ENCODE measurements at places on chromosomes 7 and 10.

GRCh38 chr7:36659172-36659516 lies 65.2 kb downstream of the AOAH start:
- no peaks in the 10 kb centered on the region for H3K36me3 ChIP-seq
- no peaks in the 10 kb centered on the region for H3K4me1 ChIP-seq
- H3K27me3 ChIP-seq, result no peaks in the 10 kb centered on the region

DNA sequence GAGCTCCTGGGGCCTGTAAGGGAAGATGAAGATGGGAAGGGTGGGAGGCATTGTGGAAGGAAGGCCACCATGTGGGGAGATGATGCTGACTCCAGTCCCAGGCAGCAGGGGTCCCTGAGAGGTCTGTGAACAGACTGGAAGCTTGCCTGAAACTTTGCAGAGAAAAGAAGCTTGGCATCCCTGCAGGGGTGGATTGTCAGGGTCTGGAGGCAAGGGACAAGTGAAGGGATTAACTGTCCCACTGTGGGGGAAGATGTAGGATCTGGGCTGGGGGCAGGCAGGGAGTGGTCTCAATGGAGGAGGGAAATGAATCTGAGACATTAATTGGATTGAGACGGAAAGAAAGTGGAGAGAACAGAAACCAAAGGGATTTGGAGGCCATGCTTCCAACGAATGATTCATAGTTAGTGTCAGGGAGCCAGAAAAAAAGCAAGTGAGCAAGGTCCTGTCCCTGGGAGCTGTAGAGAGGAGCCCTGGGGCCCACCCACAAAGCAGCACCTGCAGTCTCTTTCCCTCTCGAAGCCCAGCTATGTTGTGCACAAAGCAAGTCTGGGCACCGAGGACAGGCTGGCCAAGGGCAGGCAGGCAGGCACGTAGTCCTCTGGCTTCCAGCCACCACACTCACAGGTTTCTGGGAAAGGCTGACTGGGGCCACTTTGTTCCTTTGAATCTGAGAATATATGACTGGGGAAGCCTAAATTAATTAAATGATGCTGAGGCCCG lies 4.7 kb upstream of the SLC18A3 start:
- H3K4me3 ChIP-seq, result no peak overlapping the region
- H3K27ac ChIP-seq, result no peak overlapping the region
- peaks cover 7% of the 10 kb centered on the region for H3K27me3 ChIP-seq
- H3K36me3 ChIP-seq, result no peaks in the 10 kb centered on the region
- no peaks in the 10 kb centered on the region for H3K4me1 ChIP-seq
- no peak for DNase-seq

GRCh38 chr10:9921544-9921943 lies 1096.1 kb upstream of the CELF2 start:
- DNase-seq, result no peak
- H3K27me3 ChIP-seq, result no peaks in the 10 kb centered on the region
- no peak overlapping the region for H3K4me3 ChIP-seq
- H3K27ac ChIP-seq, result no peak overlapping the region
- no peaks in the 10 kb centered on the region for H3K36me3 ChIP-seq

DNA sequence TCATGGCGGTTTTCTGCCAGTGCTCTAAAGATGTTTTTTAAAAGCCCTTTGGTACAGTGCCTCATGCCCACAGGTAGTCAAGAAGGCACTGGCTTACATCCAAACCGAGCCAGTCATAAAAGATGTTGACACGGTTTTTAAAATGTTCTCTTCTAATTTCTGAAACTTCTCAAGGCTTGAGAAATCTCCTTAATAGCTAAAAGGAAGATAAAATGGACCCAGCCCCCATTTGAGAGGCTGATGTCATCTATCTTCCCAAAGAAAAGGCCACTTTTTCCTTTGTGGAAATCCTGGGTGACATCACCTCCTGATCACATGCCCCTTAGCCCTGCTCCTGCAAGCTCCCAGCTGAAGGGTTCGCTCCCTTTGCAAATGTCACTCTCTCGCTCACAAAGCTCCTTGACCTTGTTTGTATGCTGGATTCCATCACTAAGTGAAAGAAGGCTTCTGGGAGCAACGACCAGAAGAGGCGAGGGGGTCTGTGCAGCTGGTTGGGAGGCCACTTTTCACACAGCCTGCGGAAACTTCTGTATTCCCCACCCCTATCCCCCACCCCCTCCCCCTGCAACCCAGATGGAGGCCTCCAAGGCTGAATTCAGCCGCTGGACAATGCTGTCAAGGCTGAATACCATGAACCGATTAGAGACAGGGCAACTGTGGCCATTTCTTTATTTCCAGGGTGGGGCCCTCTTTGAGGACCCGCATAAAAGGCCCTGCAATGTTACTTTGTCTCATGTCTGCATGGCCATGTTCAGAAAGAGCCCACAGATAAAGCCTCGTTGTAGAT lies 122.8 kb downstream of the CUBN start:
- H3K4me3 ChIP-seq, result no peak overlapping the region
- DNase-seq, result no peak
- H3K36me3 ChIP-seq, result no peaks in the 10 kb centered on the region
- H3K27me3 ChIP-seq, result no peaks in the 10 kb centered on the region
- H3K27ac ChIP-seq, result no peak overlapping the region
- H3K4me1 ChIP-seq, result no peaks in the 10 kb centered on the region

DNA sequence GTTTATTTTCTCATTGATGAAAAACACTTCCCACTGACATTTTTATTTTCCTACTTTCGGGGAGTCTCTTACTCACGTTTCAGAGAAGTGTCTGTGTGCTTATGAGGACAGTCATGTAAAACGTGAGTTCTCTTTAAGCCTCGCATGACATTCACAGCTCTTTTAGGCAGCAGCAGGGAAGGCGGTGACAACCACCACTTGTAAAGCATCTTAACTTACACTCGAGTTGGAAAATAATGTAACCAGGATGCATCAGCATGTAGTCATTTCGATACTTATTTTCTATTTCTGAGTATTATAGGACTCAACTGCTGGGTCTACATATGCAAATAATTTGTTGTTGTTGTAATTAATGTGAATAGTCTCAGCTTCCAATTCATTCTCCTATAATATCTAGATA lies 153.6 kb downstream of the SEMA3D start:
- H3K36me3 ChIP-seq, result no peaks in the 10 kb centered on the region
- H3K27me3 ChIP-seq, result no peaks in the 10 kb centered on the region
- H3K4me3 ChIP-seq, result no peak overlapping the region
- DNase-seq, result no peak
- no peak overlapping the region for H3K27ac ChIP-seq
- H3K4me1 ChIP-seq, result no peaks in the 10 kb centered on the region

DNA sequence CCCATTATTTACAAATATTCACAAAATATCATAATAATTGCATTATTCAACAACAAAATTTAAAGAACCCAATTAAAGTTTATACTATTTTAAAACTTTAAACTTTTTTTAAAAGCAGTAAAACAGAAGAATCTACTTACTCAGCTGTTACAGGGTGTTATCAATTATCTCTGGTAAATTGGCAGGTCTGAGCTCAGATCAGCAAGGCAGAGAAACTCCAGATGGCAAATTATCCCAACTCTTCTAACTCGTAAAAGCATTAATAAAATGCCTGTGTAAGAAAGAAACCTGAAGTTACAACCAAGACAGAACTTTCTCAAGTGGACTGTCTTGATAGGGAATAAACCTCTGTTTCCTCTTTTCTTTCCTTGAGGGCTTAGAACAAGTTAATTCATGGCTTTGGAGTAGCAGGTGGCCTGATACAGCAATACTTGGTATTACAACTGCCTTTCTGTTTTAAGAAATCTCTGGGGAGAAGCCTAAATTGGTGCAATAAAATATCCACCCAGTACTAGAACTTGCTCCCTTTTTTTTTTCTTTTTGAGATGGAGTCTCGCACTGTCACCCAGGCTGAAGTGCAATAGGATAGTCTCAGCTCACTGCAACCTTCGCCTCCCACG lies 275.3 kb upstream of the MKLN1 start:
- H3K27me3 ChIP-seq, result no peaks in the 10 kb centered on the region
- peaks cover 3% of the 10 kb centered on the region for H3K36me3 ChIP-seq
- no peak overlapping the region for H3K4me3 ChIP-seq
- H3K4me1 ChIP-seq, result 0 out of 2 replicates have a peak, but pooled peaks cover 3% of the 10 kb centered on the region
- no peak overlapping the region for H3K27ac ChIP-seq

DNA sequence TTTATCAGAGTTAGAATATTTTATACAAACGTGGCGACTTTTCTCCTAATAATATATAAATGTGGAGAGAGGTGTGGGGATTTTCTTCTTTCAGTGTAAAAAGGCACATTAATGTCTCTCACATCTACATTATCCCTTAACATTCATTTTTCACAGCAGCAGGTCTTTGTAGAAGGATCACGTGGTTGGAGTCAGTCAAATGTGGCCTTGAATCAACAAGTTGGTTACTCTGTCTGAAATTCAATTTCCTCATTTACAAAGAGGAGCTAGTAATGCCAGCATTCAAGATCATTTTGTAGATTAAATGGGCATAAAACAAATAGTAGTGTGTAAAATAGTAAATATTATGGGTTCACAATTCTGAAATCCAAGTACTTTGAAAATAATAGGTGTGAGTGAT lies 183.1 kb upstream of the SEMA3E start:
- no peaks in the 10 kb centered on the region for H3K36me3 ChIP-seq
- no peak for DNase-seq
- no peak overlapping the region for H3K4me3 ChIP-seq
- H3K27me3 ChIP-seq, result no peaks in the 10 kb centered on the region
- no peak overlapping the region for H3K27ac ChIP-seq

DNA sequence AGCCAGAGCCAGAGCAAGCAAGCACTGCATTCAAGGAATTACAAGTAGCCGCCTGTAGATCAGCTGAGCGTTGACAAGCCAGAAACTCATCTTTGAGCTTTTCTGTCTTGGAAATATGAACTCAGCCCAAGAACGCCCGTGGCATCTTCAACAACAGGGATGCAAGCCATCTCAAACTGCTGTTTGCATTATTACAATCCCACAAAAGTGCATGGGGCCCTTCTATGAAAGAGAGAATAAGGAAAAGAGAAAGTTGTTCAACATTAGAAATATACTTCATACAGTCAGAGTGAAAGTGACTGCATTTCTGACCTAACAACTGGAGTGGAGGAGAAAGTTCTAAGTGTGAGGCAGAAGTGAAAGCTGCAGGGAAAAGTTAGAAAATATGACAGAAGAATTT lies 6.5 kb downstream of the SGCE start:
- no peak for DNase-seq
- H3K27ac ChIP-seq, result no peak overlapping the region
- H3K27me3 ChIP-seq, result no peaks in the 10 kb centered on the region
- H3K4me1 ChIP-seq, result peaks cover 2% of the 10 kb centered on the region
- H3K36me3 ChIP-seq, result no peaks in the 10 kb centered on the region

DNA sequence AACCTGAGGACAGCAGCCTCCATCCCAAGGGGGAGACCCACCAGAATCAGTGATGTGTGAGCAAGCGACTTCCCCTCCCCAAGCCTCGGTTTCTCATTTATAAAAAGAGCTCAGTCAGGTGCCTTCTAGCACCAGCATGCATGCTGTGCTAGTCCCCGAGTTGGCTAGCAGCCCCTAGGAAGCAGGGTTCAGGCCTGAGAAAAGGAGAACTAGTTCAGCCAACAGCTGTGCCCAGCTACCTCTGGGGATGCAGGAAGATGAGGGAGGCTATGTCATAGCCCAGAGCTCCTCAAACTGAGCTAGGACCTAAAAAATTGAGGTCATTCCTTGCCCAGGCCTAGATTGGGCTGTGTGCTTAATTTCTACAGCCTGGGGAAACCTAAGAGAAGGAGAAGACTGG lies 13.7 kb downstream of the DRGX start:
- no peaks in the 10 kb centered on the region for H3K27me3 ChIP-seq
- no peaks in the 10 kb centered on the region for H3K36me3 ChIP-seq
- H3K27ac ChIP-seq, result no peak overlapping the region
- no peaks in the 10 kb centered on the region for H3K4me1 ChIP-seq
- no peak overlapping the region for H3K4me3 ChIP-seq
- DNase-seq, result no peak

- H3K4me3 ChIP-seq, result no peak overlapping the region
- H3K36me3 ChIP-seq, result no peaks in the 10 kb centered on the region
- no peaks in the 10 kb centered on the region for H3K27me3 ChIP-seq
- no peak for DNase-seq
Observed at GRCh38 chr7:99806839-99807478, 20.9 kb upstream of the CYP3A43 start.

GRCh38 chr10:80272793-80273522 lies 16.5 kb downstream of the MAT1A start:
- H3K4me3 ChIP-seq, result no peak overlapping the region
- no peak overlapping the region for H3K27ac ChIP-seq
- H3K4me1 ChIP-seq, result no peaks in the 10 kb centered on the region
- no peak for DNase-seq
- no peaks in the 10 kb centered on the region for H3K36me3 ChIP-seq

DNA sequence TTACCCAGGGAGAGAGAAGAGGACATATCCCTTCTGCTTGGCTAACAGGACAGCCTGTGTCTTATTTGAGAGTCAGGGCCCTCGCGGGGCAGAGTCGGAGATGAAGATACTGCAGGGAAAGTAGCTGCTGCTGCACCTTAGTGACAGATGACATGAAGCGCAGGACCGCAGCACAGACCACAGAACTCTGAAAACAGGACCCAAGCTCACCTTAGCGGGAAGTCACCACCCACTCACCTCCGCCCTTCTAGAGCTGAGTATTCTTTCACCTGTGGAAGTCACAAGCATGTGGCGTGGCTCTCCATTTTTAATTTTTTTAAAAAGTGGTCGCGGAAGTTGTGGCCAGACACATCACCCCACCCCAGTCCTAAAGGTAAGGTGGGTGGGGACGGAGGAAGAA lies 191.4 kb downstream of the FAM107B start:
- H3K4me1 ChIP-seq, result peaks cover 58% of the 10 kb centered on the region
- no peak for DNase-seq
- no peak overlapping the region for H3K27ac ChIP-seq
- H3K4me3 ChIP-seq, result no peak overlapping the region
- peaks cover 5% of the 10 kb centered on the region for H3K36me3 ChIP-seq

DNA sequence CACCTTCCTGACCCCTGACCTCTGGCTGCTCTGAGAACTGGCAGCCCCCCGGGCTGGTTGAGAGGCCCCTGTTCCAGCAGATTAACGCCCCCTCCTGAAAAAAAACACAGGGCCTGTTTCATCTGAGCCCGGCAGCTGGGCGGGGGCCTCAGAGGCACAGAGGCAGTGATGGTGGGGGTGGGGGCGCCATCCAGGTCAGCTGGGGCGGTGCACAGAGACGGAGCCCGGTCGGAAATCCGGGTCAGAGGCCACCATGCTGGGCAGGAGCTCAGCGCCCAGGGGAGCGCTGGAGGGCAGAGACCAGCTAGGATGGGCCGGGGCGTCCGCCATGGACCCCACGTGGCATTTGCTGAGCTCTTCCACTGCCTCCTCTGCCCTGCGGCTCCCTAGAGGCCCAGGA lies 68.0 kb downstream of the UNCX start:
- no peak overlapping the region for H3K27ac ChIP-seq
- no peaks in the 10 kb centered on the region for H3K36me3 ChIP-seq
- no peaks in the 10 kb centered on the region for H3K27me3 ChIP-seq
- H3K4me1 ChIP-seq, result no peaks in the 10 kb centered on the region
- DNase-seq, result no peak
- H3K4me3 ChIP-seq, result no peak overlapping the region

GRCh38 chr7:11298220-11298619 lies 324.5 kb downstream of the PHF14 start:
- DNase-seq, result no peak
- H3K27me3 ChIP-seq, result no peaks in the 10 kb centered on the region
- no peaks in the 10 kb centered on the region for H3K36me3 ChIP-seq
- no peaks in the 10 kb centered on the region for H3K4me1 ChIP-seq
- H3K27ac ChIP-seq, result no peak overlapping the region
